Hematopoietic multipotent progenitor cell treated with erythropoietin and hydrocortisone succinate and interleukin-3 and kit ligand, for 15 days (in vitro differentiated cells): ENCODE measurements at places on chromosomes 12 and 14.
A peak's percentile ranks its signal among the peaks of the same experiment; 100 is the strongest.

- no peak for DNase-seq
Observed at GRCh38 chr12:129049917-129050316, 196.6 kb downstream of the GLT1D1 start.

GRCh38 chr14:64536488-64537245, 3.9 kb upstream of the HSPA2 start:
- no peak for DNase-seq

DNA sequence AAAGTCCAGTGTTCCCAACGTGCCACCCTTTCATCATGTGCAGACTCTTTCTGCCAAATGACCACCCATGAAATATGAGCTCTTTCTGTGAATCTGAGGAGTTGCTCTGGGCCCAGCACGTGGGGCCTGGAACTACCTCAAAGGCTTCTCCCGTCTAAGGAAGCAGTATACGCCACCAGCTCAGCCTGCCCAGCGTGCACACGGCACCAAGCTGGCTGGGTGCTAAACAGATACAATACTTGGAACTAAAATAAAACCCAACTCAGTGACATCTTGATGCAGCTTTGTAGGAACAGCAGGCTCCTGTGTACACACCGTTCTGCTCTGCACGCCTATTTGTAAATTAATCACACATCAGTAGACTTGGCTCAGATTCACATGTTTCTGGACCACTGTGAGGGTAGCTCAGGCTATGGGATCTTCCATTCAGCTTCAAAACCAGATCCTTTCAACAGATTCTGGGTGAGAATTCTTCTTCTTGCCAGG, 74.8 kb downstream of the ARL6IP4 start:
- no peak for DNase-seq

- DNase-seq: no peak
Observed at GRCh38 chr14:49480979-49481498, 105.1 kb downstream of the RPS29 start.

DNA sequence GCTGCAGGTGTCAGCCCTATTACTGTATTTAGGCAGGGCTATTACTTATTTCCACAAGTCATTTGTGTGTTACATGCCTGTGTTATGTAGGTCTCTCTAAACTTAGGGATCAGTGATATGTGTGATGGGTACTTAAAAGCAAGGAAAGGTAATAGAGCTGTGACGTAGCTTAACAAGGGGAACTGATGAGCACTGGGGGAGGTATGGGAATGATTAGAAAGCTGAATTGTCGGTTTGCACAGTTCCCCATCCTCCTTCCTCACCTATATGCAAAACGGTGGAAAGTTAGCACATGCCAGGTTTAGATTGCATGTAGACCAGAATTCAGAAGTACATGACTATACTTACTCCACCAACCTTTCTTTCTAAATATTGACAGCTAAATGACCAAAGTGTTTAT, 494.3 kb upstream of the GARIN6 start:
- DNase-seq: no peak

GRCh38 chr12:27015730-27016076, 1.5 kb upstream of the TM7SF3 start:
- peak; percentile 80 for DNase-seq

- DNase-seq: no peak
Observed at GRCh38 chr12:7937833-7938506, 2.0 kb upstream of the SLC2A3 start.

DNA sequence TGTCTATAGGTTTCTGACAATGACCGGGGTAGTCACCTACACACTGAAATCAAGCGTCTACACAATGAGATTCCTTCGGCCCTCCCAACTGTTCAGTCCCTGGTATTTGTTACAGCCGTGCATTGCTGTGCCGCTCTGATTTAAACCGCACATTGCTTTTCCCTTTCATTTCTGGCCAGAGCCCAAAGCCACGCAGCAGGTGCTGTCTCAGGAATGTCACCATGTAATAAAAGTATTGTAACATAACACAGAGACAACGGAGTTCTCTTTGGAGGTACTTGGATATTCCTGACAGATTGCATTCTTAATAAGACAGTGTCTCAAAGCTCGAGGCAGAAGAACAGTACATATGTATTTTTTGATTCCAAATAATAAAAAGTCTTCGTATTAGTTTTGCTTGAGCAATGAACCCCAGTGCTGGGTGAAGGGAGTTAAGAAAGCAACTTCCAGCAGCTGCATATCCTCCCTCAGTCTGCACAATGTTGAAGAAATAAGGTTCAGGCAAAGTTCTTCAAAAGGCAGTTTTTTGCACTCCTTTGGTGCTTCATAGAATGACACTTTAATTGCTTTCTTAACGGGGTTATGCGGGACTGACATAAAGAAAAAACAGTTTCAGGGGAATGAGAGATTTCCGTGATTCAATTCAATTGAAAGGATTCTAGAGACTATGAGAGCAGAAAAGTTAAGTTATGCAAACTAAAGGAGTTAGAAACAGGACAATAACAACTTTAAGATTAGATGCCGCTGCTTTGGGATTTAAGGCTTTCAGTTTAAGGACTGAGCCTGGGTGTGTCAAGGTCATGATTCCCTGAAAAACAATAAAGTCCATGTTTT, 288.7 kb upstream of the FLRT2 start:
- DNase-seq: no peak

DNA sequence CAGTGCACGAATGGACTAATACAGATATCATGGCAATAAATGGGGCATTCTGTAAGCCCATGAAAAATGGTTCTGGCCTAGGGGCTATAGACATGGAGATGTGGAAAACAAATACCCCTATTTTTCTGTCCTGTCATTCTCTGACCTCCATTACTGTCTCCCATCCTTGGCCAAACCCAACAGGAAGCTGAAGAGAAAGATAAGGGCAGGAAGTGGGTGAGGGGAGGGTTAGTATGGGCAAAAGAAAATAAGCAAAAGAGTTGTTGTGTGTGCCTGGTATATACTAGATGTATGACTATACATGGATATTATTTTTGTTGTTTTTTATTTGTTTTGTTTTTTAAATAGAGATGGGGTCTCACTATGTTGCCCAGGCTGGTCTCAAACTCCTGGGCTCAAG, 339.3 kb downstream of the PCNX1 start:
- no peak for DNase-seq

GRCh38 chr14:25250516-25250915, 200.6 kb upstream of the STXBP6 start:
- DNase-seq: no peak

GRCh38 chr12:40907115-40907527, 214.9 kb downstream of the CNTN1 start:
- no peak for DNase-seq

- DNase-seq: no peak
Observed at GRCh38 chr12:132558042-132558856, 52.1 kb downstream of the LRCOL1 start.

- no peak for DNase-seq
Observed at GRCh38 chr14:38944691-38945090, 158.3 kb downstream of the SEC23A start.

GRCh38 chr14:75306927-75307699, 28.5 kb downstream of the FOS start:
- peak; percentile 20 for DNase-seq

- no peak for DNase-seq
Observed at GRCh38 chr12:102376781-102377180, 103.6 kb downstream of the IGF1 start.
